ENCODE measurements at places on chromosomes 5 and 9.

GRCh38 chr5:158064334-158065123 is 205.6 kb upstream of the CLINT1 start:
- no peak for DNase-seq

DNA sequence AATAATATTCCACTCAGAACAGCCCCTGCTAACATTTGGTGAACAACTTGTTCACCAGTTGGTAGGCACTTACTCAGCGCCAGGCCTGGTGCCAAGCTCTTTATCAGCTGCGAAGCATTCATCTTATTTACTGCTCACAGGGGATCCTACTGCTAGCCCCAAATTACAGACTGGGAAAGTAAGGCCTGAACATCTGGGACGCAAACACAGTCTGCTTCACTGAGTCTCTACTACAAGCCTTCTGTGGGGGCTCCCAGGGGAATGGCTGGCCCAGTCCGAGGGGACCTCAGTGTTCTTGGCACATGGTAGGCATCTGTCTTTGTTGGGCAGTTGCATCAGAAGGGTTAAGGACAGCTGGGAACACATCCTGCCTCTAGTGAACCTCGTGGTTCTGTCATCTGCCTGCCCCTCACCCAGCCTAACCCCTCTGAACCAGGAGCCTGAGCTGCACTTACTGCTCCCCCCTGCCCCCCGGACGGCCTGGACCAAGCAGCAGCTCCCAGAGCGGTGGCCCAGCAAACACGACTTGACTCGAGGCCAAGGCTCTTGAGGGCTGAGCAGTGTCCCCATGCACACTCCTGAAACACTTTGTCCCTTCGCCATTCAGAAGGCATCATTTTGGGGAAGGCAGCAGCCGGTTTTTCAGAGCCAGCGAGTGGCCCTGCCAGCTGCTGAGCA is at the start of gene PHYHD1:
Gene PHYHD1 (plus strand): TSS at position 602 of the 678 bp plus-strand sequence. CDS start 1,342 bp downstream, outside the sequence.
- DNase-seq: no peak

DNA sequence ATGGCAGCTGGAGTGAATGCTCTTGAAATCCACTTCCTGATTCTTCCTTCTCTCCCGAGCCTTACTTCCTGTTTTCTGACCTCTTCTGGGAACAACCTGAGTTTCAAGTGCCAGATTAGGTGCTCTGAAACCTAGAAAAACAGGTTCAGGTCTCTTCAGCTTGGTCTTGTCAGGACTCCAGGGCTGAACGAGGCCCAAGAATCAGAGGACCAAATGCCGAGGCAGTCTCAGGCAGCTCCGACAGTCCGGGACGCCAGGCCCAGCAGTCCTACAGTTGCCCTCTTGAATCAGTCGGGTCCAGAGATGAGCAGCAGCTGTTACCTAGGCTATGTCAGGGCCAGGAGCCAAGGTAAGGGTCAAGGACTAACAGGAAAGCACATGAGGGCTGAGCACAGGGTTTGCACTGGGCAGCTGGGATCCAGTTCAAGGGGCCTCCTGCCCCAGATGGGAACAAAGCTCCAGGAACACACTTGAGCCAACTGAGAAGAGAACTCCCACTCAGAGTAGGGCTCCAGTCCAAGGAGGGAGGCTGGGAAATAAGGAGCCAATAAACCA is 38.3 kb upstream of the ADRA1B start:
- no peak for DNase-seq

- DNase-seq: no peak
Observed at GRCh38 chr5:76331126-76331525, 72.0 kb upstream of the IQGAP2 start.

DNA sequence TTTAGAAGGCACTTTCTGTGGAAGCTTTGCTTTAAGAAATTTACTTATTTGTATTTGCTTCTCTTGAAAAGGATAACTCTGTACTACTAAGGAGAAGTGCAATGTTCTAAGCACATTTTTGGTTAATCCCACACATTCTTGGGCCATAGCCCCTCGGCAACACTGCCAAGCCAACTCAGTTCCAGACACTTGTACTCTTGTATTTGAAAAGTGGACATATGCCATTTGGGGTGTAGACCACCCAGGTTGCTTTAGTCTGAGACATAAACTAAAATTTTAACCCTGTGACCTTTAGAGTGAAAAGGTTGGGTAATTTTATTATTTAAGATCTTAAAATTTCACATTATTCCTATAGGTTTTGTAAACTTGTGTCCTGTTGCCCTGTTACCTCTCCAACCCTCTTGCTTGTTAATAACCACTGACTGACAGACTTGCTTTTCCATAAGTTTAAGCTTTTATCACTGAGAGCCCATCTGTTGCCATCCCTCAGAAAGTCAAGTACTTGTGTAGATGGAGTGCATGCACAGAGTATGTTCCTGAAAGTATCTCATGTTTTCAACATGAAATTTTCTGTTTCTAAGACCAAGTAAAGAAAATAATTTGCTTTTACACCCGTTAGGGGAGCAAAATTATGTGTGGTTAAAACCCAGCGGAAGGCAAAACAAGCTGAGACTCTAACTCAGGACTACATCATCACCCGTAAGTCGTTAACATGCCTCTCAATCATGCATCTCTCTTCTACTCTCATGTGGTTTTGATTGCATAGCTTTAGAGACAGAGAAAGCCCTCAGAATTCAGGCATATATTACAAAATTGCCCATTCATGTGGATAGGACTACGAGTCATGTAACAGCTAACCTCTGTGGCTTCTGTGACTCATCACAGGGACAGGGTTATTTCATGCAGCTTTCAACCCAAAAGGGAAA is 117.3 kb downstream of the GDNF start:
- no peak for DNase-seq

GRCh38 chr5:181100121-181100875 is 30.7 kb downstream of the OR2V1 start:
- no peak for DNase-seq

- no peak for DNase-seq
Observed at GRCh38 chr9:124676159-124676551, 95.0 kb downstream of the NR6A1 start.

Data from naive B cell (primary cell).